ENCODE measurements at places on chromosomes 7 and 10.

DNA sequence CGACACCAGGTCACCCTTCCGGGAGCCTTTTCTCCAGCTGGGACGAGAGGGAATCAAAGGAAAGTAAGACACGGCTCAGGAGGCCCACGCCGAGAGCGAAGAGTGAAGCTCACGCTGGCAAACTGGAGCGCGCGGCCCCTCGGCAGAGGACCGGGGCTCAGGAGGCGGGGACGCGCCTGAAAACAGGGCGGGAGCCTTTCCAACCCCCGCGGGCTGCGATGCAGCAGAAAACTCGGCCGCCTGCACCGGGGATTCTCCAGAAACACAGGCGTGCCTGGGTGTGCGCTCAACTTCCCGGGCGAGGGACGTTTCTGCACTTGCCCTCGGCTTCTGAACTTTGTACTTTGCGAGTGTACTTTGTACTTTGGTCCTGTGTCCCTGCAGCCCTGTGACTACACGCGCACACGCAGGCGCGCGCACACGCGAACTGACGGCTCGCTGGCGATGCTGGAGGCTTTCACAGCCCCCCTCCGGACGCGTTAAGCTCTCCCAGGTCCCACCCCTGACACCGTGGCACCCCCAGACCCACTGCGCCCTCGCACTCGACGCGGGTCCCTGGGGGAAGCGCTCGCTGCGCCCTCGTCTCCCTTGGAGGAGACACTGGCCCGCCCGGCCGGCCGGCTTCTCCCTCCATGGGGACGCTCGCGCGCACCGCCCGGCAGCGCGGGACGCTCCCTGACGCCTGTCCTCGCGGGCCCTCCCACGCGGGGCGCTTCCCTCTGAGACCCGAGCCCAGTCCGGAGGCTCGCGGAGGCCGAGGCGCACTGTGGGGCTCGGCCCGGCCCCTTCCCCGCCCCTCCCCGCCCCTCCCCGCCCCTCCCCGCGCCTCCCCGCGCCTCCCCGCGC lies 588 bp upstream of the PAOX start:
- no peak for DNase-seq

GRCh38 chr7:125561006-125561405 lies 631.4 kb upstream of the POT1 start:
- no peak for DNase-seq

DNA sequence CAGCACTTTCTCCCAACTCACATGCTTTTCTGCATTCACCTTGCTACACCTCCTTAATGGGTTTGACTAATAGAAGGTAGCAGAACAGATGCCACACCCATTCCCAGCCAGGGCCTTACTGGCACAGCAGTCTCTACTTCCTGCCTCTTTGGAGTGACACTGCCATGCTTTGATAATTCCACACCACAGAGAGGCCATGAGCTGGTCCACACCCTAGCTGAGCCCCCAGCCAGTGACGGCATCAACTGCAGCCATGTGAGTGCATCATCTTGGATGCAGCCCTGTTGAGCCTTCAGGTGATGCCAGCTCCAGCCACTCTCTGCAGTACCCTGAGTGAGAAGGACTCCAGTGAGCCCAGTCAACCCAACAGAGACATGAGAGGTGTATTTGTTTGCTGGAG lies 27.5 kb upstream of the EZH2 start:
- DNase-seq, result no peak

- no peak for DNase-seq
These were observed 70.2 kb upstream of the KLF14 start for GRCh38 chr7:130804220-130804619.

GRCh38 chr10:88254091-88254490 lies 329.0 kb downstream of the RNLS start:
- no peak for DNase-seq

GRCh38 chr7:137325927-137326326 lies 17.6 kb downstream of the PTN start:
- DNase-seq, result no peak

DNA sequence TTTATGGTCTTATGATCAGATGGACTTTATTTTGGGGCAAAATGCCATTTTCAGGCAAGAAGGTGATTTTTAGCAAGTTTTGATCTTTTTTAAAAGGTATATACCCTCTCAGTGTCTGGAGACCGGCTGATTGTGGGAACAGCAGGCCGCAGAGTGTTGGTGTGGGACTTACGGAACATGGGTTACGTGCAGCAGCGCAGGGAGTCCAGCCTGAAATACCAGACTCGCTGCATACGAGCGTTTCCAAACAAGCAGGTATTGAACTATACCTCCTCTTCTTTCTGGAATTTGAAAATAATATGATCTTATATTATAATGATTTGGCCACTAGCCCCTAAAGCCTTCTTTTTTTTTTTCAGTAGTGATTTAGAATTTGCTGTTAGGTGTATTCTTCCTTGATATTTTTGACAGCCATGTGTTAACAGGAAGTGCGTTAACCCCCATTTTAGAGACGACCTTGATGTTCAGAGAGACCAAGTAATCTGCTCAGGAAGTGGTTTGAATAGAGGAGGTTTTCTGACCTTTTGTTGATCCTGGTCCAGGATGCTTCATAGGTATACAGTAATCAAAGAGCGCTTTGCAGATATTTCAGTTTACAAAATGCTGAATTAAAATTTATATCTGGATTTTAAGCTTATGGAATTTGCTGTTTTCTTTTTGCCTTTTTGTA lies 6.2 kb downstream of the BUB3 start:
- DNase-seq, result no peak

DNA sequence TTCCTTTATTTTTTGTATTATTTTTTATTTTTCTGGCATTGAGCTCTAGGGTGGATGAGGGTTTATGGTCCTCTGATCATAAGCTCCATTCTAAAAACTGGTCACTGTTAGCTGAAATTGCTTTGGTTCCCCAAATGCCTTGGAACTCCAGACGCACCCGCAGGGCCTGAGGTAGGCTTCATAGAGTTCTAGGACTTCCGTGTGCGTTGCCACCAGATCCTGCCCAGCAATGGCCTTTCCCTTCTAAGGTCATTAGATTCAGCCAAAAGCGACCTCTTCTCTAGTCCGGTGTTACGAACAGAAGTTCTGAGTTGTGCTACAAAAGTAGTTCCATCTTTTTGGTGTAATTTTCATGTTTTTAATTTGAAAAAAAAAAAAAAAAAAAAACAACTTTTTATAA lies 64.4 kb downstream of the KLHDC10 start:
- DNase-seq, result no peak

DNA sequence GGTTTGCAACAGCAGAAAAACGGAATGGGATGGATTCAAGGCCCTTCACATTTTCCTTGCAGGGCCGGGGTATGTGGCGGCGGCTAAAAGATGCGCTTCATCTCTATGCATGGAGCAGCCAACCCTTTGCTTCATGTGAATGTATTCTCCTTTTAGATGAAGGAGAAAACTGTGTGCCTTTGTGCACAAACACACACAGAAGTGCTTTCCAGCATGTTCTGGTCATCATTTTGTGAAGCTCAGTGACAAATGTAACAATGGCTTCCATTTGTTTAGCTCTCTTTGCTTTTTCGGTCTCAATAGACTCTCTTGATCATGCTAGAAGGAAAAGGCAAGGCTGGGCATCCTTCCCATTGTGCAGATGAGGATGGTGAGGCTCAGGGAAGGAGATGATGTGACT lies 161.7 kb upstream of the MKI67 start:
- DNase-seq, result no peak

DNA sequence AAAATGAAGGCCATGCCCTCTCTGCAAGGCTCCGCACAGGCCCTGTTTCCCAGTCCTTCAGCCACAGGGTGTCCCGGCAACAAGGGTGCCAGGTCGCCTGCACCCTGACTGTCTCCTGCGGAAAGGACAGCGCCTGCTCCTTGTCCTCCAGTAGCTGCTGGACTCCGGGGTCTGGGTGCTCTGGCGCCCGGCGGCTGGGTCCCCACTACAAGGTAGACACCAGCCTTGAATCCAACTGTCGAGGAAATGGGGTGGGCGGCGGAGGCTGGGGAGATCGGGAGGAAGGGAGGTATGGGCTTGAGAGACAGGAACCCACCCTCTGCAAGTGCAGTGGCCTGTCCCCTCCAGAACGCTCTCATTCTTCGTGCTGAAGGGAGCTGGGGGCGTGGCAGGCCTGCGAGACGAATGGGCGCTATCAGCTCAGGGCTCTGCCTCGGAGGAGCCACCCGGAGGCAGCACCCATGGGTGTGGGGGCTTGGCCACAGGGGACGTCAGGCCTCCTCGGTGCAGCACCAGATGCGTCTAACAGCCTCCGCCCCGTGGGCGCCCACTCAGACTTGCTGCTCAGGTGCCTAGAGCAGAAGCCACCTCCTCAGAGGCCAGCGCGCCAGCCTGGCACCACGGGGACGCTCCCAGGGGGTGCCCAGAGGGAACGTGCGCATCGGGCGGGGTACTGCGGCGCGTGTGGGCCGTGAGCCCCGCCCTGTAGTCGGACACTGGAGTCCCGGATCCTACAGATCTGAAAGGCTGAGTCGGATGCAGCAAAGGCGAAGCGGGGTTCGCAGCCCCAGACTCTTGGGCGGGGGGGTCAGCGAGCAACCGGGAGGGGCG lies 15.6 kb downstream of the ADAM8 start:
- DNase-seq, result peak; percentile 55
